Activated naive CD4-positive, alpha-beta T cell treated with anti-CD3 and anti-CD28 coated beads, Interleukin-2, amount 50 U/mL, for 72 hours (primary cell): ENCODE measurements at places on chromosomes 11 and 22.

DNA sequence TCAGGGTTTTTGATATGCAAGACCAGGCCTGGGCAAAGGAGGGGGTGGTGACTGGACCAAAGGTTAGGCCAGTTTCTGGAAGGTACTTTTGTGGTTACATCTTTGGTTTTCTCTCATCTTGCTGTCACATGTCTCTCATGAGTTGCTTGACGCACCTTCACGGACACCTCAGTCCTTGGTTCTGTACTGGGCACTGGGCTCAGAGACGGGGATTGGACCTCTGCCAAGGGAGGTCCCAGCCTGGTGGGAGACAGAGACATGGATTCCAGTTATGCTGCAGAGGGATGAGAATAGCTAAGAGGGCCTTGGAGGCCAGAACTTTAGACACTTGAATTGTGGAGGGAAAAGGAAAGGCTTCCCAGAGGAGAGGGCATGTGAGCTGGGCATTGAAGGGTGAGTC lies 1.7 kb downstream of the USP35 start:
- no peak for DNase-seq

GRCh38 chr22:20882855-20883254 lies 24.0 kb downstream of the SNAP29 start:
- no peak for DNase-seq

- DNase-seq: no peak
These were observed 6.7 kb upstream of the PKP3 start for GRCh38 chr11:387193-387793.

GRCh38 chr22:19687561-19688300 lies 26.6 kb upstream of the SEPTIN5 start:
- no peak for DNase-seq

GRCh38 chr11:73306069-73306841 lies 1.8 kb upstream of the ARHGEF17 start:
- DNase-seq: no peak

DNA sequence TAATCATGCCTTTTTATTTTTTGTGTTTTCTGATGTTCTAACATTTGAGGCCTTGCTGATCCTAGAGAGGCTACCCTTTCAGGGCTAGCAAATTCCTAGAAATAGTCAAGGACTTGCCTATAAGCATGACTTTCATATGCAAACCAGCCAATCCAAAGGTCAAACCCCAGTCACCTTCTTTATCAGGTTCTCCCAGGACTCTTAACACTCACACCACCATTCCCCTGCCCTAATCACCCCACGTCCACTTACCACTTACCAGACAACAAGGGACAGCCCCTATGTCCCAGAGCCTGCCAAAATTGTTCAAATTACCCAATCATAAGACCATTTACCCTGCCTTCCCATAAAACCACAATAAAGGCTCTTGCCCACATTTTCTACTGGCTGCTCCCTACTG lies 1339.8 kb downstream of the LRRC4C start:
- DNase-seq: no peak

GRCh38 chr11:95922099-95922498 lies 1.8 kb downstream of the MTMR2 start:
- DNase-seq: no peak

GRCh38 chr11:126452241-126453101 lies 97.0 kb downstream of the ST3GAL4 start:
- no peak for DNase-seq

DNA sequence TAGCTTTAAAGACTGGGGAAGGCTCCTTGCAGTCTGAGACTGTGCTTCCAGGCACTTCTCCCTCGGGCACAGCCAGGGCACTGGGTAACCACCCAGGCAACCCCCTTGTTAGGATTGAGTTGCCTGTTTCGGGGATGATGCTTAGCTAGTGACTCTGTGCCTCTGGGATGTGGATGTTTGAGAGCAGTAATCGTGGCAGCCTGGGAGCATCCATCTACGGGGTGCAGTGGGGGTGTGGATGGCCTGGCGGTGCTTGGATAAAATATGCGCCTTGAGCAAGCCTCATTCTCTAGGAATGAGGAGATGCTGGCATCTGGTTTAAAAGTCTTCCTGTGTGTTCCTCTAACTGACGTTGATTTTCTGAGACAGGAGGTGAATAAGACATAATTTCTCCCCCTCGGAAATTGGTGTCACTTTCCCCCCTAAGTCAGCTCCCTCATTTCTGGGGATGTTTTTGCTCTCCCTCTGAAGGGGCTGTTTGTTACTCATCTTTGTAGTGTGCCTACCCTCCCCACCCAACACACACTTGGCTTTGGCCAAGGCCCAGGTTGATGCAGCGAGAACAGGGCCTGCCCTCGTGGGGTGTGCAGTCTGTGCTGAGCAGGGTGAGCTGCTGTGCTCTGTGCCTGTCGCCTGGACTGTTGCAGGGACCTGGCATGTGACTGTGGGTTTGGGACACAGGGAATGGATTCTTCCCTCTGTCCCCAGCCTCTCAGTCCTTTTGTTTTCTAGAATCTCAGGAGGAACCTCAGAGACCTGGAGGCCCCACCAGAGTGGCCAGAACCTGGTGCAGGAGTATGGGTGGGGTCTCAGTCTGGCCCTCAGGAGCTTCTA lies 2.0 kb downstream of the GNAZ start:
- DNase-seq: no peak

DNA sequence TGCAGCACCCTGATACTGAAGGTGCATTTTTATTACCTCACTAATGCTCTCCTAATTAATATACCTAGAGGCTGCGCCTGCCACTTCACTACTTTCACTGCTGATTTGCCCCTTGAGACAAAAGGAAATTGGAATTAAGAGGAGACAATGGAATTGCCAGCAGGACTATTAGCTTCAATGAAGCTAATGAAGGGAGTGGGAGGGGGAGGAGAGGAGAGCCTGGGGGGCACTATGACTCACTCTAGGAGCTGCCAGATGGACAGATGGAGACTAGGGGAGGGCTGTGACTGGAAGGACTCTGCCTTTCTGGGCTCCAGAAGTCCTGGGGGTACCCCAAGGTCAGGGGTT lies 102.8 kb upstream of the DRD2 start:
- DNase-seq: no peak

DNA sequence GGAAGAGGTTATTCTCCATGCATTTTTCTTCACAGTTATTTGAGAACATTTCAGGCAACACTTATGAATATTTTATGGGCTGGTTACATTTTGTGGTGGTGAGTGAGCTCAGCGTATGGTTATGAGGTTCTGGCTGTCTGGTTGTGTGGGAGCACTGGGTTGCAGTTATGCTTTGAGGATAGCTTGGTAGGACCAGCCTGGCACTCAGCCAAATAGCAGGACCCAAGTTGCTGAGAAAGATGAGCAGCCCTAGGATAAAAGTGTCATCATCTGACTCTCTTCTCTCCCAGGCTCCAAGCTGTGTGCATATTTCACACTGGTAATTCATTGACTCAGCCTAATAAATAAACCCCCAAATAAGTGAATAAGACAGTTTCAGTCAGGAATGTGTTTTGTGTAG lies 8.1 kb upstream of the SRSF8 start:
- DNase-seq: no peak

GRCh38 chr22:45434981-45435380 lies 21.5 kb downstream of the RIBC2 start:
- DNase-seq: no peak

- no peak for DNase-seq
These were observed 112.6 kb downstream of the TBC1D22A start for GRCh38 chr22:46875089-46875488.

- DNase-seq: no peak
These were observed 630.7 kb downstream of the TBC1D22A start for GRCh38 chr22:47393191-47393590.

- peak; percentile 76 for DNase-seq
These were observed 759 bp downstream of the CPT1A start for GRCh38 chr11:68840661-68841653.

- no peak for DNase-seq
These were observed 21.3 kb upstream of the PATZ1 start for GRCh38 chr22:31367426-31367825.

GRCh38 chr11:2933375-2934020 lies 4.3 kb upstream of the PHLDA2 start:
- DNase-seq: no peak

DNA sequence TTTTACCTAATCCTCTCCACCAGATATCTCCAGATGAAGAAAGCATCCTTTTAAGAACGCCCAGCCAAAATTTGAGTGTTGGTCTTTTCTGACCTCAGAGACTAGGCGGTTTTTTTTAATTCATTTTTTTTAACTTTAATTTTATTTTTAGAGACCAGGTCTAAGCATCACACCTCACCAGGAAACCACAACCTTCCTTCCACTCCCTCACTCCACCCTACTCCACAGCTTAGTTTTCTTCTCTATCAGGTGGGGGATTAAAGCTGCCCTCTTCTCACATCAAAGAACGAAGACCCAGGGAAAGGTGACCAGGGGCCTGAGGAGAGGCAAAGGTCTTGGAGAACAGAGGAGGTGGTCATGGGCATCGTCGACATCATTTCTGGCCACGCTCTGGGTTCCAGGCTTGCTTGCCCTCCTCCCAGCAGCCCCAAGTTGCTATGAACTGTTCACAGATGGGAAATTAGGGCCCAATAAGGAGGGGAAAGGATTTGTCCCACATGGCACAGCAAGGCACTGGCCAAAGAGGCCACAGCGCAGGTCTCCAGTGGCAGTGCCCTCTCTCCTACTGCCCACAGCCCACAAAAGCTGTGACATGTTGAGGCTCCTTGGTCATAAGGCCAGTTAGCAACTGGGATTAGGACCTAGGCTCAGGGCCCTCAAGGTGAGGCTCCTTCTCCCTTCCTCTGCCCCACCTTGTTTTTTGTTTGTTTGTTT lies 1.4 kb upstream of the PEX16 start:
- DNase-seq: no peak

DNA sequence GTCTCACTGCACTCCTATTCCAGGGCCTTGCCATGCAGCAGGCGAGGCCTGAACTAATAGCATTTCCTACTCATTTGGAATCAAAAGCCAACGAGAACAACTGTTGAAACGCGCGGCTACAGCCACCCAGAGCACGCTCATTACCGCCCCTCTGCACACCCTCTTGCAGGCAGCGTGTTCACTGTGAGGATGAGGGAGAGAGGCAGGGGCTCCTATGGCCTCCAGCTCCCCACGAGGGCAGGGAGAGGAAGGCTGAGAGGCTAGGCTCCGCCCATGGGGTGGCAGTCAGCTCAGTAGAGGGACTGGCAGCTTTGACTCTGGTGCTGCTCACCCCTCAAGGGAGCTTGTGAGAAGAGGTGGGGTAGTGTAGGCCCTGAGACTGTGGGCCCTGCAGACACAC lies 26.2 kb downstream of the LMO1 start:
- DNase-seq: no peak

DNA sequence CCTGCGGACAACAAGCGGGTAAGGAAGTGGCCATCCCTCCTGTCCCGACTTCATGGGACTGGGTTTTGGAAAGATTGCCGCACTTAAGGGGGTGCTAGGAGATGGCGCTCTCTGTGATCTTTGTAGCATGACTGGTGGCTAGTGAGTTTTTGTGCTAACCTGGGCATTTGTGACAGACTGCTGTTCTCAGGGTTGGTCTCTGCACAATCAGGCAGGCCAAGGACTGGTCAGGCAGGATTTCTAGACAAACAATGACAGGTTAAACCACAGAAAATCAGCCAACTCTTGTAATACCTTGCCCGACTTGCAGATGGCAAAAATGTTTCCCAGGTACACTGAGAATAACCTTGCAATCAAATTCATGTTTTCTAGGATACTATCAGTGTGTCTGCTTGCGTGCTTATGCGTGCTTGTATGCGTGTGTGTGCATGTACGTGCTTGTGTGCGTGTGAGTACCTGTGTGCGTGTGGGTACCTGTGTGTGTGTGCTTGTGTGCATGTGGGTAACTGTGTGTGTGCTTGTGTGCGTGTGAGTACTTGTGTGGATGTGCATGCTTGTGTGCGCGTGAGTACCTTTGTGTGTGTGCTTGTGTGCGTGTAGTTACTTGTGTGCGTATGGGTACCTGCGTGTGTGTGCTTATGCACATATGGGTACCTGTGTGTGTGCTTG lies 25.6 kb upstream of the SORL1-AS1 start:
- no peak for DNase-seq

GRCh38 chr11:102837646-102838045 lies 5.8 kb downstream of the MMP3 start:
- DNase-seq: no peak

DNA sequence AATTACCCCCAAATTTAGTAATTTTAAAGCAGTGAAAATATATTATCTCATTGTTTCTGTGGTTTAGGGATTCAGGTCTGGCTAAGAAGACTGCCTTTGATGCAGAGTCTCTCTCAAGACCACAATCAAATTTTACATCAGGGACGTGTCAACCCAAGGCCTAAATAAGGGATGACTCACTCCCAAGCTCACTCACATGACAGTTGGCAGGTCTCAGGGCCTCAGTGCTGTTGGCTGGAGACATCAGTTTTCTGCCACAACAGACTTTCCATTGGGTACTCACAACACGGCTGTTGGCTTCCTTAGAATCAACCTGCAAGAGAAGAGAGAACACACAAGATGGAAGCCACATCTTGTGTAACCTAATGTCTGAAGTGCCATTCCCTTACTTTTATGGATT lies 377.3 kb downstream of the FAM181B start:
- no peak for DNase-seq

- no peak for DNase-seq
These were observed 18.8 kb downstream of the RRP7A start for GRCh38 chr22:42500836-42501179.

DNA sequence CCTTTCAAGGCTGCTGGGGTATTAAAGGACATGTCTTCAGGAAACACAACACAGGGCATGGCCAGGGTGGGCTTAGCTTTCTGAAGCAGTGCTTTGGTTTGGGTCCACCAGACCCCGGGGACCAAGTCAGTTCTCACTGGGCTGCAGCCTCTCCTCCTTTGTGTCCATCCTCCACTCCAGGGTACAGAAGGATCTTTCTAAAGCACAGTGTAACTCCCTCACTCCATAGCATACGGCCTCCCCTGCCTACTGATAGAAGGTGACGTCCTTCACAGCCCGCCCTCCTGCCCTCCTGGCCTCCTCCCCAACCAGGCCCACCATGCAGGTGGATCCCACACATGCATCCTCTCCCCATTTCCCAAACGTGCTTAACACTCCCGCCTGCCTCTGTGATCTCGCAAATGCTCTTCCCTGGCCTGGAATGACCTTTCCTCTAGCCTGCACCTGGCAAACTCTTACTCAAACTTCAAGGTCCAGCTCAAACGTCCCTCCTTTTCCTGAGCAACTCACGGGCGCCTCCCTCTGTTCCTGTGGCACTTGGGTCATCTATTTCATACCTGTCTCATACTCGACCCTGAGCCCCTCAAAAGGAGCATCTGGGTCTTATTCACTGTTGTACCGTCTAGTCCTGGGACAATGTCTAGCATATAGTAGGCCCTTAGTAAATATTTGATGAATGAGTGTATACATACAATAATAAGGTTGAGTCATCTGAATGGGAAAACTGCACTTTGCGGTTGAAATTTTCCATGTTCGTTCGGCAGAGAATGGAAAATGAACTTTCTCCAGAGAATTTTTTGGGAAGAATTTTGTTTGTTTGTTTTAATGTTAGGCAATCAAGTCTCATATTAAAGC lies 187.7 kb downstream of the EFCAB6 start:
- DNase-seq: no peak

- no peak for DNase-seq
These were observed 274.7 kb downstream of the CASP12 start for GRCh38 chr11:104623518-104623917.
